A549 (cell line): ENCODE measurements at places on chromosomes 4 and X.

DNA sequence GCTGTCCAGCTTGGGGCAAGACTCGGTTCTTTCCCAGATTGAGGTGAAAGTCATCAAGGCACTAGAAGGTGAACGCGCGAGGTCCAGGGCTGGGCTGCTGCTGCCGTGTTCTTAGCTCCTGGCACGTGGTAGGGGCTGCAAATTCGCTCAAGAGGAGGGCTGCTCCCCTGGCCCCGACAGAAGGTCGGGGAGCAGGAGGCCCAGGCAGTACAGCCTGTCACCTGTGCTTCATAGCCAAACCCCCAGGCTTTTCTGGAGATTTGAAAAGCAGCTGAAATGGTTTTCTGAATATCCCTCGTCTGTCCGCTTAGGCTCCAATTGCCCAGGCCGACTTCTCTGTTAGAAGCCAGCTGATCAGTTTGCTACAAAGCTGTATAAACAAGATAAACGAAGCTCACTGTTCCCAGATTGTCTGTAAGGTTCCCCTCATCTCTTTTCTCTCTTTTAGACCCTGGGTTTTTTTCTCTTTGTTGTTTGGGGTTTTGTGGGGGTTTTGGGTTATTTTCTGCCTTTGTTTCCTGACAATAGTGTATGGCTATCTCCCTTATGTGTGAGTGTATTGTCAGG, 60.0 kb upstream of the STX18 start:
- DNase-seq = no peak

DNA sequence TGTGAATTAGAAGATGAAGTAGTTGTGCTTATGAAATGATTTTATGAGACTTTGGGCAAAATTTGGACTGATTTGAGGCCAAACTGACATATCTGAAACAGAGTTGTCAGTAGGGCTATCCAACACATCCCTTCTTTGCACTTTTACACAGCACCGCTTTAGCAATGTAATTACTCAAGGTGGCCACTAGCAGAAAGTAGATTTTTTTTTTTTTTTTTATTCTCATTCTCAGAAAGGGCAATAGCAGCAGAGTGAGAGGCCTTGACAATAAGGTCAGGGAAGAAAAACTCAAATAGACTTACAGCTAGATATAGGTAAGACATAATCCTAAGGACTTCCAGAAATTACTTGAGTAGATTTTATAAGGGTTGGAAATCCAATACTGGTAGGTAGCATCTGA, 414.3 kb downstream of the NAP1L3 start:
- no peak for DNase-seq

- DNase-seq = peak; percentile 48
Observed at GRCh38 chr4:123096038-123096437, 173.6 kb upstream of the NUDT6 start.

GRCh38 chrX:104670051-104670450, 104.1 kb downstream of the IL1RAPL2 start:
- no peak for DNase-seq

GRCh38 chrX:129523079-129523911, at the start of gene SMARCA1:
Gene SMARCA1, minus strand, starts transcription at chrX:129523490. Its CDS starts 120 bp downstream, at chrX:129523370.
- DNase-seq = peak; percentile 79

DNA sequence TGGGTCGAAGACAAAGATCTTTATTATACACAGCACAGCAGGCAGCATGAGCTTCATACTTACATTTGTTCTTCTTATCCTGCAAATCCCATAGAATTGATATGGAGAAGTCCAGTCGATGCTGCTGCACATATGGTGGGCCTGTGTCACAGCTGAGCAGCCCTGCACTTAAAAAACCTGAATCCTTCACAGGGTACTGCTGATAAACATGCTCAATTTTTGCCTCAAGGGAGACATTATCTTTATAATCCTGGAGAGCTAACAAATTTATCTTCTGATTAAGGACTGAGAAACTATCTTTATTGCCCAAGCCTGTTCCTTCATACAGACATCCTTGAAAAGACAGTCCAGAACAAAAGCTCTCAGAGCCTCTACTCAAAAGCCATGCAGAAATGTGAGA, 434.4 kb upstream of the FAM47C start:
- DNase-seq = no peak

DNA sequence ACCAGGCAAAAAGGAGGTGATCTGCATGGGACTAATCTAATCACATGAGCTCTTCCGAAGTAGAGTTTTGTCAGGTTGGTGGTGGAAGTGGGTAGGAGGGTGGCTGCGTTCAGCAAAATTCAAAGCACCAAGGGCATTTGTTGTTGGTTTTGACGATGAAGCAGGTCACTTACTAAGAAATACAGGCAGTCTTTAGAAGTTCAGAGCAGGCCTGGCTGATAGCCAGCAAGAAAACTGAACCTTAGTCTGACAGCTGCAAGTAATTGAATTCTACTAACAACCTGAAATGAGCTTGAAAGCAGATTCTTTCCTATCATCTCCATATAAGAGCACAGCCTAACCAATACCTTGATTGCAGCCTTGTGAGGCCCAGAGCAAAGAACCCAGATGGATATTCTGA, 505.8 kb downstream of the KLHL13 start:
- no peak for DNase-seq

DNA sequence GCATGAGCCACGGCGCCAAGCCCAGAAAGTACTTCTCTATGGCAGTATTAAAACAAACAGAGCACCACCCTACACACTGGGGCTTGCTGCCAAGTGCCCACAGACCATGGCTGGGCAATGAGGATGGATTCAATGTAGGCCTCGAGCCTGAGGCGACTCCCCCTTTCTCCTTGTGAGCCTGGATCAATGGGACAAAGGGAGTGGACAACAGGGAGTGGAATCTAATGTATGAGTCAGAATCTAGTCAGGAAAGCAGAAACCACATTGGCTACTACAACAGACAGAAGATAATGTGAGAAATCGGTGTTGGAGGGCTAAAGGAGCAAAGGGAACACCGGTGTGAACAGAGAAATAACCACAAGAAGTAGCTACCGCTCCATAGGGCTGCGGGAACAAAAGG, 37.7 kb upstream of the OCIAD2 start:
- DNase-seq = peak; percentile 41

DNA sequence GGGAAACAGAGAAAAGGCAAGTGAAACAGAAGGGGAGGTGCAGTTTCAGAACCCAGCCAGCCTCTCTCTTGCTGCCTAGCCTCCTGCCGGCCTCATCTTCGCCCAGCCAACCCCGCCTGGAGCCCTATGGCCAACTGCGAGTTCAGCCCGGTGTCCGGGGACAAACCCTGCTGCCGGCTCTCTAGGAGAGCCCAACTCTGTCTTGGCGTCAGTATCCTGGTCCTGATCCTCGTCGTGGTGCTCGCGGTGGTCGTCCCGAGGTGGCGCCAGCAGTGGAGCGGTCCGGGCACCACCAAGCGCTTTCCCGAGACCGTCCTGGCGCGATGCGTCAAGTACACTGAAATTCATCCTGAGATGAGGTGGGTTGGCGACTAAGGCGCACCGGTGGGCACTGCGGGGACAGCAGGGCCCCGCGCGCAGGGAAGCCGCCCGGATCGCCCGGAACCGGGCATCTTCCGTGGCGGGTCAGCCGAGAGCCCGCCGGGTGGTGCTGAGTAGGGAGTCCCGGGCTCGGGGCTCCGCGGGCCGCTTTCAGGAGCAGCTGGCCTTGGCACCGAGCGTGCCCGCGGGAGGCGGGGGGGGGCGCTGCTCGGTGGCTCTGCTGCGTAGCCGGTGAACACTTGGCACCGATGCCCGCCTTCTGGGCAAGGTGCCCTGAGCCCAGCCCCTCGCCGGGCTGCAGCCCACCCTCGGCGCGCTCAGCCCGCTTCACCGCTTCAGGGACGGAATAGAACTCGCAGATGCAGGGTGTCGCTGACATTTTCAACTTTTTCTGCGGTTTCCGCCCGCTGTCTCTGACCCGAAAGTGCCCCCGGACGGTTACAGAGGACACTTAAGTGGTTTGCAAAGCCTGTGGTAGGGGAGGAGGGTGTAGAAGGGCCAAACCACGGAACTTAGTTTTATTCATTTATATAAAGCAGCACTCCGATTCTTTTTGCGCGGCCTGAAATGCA, at the start of gene CD38:
CD38 (plus strand) TSS at position 40 of the 953 bp plus-strand sequence; CDS start at position 127, 87 bp downstream.
- DNase-seq = peak; percentile 41

DNA sequence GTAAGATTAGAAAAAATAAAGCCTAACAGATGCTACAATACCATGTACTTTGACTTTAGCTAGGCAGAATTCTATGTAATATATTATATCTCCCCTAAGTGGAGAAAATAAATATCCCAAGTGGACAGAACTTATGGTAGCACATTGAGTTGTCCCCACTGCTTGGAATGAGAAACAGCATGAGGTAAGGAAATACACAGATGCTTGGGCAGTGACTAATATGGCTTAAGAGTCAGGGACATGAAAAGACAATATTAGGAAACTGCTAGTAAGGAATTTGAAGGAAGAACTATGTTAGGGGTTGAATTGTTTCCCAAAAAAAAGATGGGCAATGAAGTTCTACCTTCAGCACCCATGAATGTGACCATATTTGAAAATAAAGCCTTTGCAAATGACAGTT, 2265.1 kb downstream of the PCDH7 start:
- no peak for DNase-seq

DNA sequence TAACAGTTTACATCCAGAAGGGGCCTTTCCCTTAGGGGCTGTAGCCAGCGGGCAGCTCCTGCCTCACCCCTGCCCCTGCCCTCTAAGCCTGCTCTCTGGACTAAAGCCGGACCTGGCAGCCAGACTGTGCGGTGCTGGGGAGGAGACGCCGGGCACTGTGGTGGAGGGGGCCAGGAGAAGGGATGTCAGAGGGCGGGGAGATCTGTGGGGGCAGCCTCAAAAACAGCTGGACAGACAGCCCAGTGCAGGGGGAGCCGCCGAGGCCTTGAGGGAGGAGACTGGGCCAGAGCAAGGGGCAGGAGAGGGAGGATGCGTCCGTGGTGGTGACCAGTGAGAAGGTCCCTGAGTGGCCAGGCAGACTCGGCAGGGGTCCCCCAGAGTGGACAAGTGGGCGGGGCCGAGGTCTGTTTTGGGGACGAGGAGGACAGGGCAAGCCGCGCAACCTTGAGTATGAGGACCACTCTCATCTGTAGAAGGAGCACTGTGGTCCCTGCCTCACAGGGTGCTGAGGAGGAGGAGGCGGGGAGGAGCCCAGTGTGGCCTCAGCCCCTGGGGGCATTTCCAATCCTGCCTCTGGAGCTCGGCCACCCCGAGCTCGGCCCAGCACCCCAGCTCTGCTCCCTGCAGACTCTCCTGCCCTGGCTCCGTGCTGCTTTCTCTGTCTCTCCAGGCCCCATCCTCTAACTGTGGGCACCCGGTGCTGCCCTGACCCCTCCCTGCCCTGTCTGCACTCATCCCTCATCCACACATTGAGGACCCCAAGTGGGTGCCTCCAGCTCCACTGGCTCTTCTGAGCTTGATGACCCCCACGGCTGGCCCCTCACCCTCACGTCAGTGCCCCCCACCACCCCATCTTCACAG, 59.2 kb upstream of the NKX1-1 start:
- DNase-seq = no peak

DNA sequence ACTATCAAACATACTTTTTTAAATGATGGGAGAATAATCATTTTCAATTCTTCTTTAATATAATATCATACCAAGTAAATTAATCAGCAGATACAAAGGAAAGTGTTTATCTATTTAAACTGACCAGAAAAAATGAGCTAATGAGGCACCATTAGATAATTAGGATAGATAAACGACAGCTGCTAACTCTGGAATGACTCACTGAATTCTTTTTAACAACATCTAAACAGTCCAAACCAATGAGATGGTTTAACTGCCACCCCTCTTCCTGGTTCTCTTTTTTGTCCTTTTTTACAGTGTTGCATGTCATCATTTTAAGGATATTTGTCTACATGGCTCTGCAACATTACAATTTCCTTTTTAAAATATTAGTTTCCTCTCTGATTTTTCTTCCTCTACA, 41.6 kb downstream of the UNC5C start:
- DNase-seq = no peak

DNA sequence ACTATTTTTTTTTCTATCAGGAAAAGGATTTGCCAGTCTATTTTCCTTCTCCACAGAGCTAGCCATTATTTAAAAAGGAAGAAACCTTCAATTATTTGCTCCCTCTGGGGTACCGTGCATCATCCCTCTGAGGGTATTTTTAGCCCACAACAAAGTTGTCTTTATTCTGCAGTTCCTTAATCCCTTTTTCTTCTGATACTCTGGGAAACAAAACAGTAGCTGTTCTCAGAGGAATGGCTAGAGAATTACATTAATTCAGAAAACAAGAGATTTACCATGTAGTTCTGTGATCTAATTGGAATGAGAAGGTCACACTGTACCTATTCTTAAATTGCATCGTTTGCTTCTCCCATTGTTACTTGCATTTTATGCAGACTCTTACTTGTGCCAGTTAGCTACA, 1056.7 kb downstream of the STIM2 start:
- DNase-seq = no peak

DNA sequence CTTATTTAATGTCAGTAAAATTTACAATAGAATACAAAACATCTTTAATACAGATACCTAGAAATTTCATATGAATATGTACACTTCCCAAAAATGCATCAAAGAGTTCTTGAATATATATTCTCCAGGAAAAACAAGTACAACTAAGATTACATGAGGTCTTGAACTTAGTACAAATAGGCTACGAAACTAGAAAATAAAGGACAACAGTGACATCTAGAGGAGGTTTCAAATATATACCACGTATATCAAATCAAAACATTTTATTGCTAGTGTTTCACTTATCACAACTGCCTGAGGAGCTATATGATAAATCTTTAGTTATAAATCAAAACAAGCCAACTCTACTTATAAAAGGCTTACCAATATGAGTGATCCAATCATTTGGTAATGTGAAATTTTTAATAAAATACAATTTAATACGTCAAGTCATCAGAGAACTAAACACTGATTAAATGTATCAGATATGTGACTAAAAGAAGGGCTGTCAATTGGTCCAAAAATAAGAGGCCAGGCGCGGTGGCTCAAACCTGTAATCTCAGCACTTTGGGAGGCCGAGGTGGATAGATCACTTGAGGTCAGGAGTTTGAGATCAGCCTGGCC, 36.6 kb downstream of the ANAPC10 start:
- peak; percentile 57 for DNase-seq

DNA sequence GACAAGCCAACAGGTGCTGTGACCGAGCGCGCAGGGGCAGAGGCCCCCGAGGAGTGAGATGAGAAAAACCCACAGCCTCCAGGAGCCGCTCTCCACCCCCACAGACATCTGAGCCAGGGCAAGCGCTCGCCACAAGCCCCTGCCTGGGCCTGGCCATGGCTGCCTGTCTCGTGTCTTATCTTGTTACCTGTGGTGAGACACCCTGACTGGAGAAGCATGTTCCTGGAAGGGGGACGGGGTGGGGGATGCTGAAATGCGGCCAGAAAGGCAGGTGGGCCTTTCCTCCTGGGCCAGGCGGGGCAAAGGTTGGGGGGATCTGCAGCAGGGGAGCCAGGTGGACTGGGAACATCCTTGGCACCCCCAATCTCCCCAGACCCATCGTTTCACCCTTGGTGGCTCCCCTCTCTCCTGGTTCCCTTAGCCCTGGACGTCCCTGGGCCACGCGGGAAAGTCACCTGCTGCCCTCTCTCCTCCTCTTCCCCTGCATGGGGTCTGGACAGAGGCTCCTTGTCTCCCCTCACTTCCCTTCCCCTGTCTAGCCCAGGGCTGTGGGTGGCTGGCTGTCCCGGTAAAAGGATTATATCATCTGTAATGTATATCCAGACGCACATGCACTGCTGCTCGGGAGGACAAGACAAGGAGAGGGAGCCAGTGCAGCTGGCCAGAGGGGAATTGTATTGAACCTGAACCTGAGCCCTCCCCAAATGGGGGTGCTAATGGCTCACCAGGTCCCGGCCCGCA, 8.4 kb upstream of the DUSP9 start:
- no peak for DNase-seq
